GM12892 (cell line): ENCODE measurements at places on chromosomes 12 and 14.

DNA sequence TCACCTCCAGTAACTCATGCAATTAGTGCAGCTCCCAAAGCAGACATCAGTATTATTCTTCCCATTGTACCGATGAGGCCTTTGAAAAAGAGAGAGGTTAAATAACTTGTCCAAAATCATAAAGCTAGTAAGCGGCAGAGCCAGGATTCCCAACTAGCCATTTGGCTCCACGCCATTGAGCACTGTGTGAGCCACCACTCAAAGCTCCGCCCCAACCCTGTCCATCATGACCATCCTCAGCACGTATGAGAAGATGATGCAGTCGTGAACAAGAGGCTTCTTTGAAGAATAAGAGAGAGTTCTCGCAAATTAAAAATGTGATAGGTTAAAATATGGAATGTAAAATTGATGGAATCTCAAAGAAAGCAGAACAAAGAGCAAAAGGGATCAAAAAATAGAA lies 14.6 kb downstream of the CLMN start:
- no peak for DNase-seq

GRCh38 chr12:59660921-59661597 lies 65.2 kb downstream of the SLC16A7 start:
- DNase-seq = no peak

- peak; percentile 79 for DNase-seq
Observed at GRCh38 chr14:24430143-24430681, 458 bp downstream of the KHNYN start.

DNA sequence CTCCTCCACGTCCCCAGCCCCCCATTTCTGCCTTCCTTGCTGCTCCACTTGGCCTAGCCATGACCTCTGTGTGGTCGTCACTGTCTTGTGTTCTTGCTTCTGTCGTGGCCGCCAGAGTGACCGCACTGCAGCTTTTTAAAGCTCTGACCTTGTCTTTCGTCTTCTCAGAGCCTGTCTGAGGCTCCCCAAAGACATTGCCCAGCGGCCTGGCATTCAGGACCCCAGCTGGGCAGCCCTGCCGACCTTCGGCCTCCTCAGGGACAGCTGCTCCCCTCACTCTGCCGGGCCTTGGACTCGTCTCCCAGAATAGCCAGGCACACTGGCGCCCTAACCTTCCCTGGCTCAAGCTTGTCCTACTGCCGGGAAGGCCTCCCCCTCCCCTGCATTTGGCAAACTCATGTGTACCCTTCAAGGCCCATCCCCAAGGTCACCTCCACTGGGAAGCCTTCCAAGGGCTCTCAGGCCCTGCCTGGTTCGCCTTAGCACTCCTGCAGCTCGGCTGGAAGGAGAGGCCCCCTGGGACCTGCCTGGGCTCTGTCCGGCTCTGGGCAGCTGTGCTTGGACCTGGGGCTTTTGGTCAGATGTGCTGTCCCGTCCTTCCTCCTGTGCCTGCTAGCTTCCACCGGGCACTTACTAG lies 15.7 kb upstream of the DLK1 start:
- no peak for DNase-seq

DNA sequence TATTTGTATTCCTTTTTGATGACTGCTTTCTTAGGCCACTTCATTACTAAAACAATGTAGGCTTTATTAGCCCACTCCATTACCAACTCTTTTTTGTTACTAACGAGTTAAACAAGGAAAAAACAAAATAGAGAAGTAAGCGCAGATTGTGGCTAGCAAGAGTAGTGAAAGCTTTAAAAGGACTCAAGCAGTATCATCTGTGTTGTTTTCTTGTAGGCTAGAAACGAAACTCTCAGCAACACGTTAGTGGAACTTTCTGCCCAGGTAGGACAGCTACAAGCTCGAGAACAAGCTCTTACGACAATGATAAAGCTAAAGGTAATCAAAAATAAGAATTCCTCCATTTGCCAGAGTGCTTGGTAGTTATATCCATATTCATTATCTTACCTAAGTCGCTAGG lies 11.1 kb downstream of the CCDC62 start:
- DNase-seq = no peak

GRCh38 chr12:84741692-84742091 lies 170.9 kb downstream of the SLC6A15 start:
- DNase-seq = no peak

GRCh38 chr12:99111600-99111999 lies 466.5 kb downstream of the APAF1 start:
- no peak for DNase-seq

DNA sequence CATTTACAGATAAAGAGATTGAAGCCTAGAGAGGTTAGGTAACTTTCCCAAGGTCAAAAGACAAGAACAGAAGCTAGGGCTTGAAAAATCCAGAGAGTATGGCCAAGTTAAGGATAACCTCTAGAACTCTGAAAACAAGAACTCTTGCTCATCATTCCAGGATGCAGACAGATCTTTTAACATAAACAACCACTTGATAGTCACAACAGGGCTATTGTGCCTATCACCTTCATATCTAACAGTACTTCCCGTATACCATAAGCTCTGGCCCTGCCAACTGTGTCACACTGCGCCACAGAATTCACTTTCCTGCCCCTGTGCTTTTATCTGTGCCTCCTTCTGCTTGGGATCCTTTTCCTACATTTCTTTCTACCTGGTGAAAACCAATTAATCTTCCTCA lies 18.2 kb downstream of the ERP29 start:
- DNase-seq = no peak

DNA sequence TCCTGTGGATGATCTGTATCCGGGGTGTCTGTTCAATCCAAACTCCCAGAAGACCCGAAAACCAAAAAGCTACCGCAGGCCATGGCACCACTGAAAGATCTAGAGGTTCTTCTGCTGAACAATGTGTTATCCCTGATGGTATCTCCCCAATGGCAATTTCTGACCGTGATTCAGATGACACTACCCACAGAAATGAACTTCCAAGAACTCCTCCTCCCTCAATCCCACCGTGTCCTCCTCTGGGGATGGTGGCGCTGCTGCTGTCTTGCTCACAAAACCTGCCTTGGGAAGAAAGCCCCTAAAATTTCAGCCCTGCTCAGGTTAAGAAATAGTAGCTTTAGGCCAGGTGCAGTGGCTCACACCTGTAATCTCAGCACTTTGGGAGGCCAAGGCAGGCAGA lies 7.8 kb downstream of the CRACR2A start:
- DNase-seq = no peak

DNA sequence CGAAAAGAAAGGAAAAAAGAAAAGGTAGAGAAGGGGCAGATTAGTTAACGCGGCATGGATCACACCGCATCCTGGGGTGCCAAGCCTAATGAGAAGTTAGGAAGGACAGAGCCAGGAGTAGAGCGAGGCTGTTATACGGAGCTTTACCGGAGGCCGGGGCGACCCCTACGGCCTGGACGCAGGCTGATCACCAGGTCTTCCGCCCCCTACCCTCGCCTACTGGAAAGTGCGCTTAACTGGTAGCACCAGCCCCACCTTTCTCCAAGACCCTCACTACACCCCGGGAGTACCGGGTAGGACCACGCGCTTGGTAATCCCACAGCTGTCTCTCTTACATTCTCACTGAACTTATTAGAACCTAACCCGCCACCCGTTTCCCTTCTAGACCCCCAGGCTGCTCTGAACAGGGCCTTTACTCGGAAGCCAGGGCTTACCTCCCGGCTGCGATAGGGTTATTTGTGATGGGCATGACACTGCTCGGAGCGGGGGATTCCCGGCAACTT lies 33.8 kb downstream of the WBP11 start:
- peak; percentile 6 for DNase-seq

DNA sequence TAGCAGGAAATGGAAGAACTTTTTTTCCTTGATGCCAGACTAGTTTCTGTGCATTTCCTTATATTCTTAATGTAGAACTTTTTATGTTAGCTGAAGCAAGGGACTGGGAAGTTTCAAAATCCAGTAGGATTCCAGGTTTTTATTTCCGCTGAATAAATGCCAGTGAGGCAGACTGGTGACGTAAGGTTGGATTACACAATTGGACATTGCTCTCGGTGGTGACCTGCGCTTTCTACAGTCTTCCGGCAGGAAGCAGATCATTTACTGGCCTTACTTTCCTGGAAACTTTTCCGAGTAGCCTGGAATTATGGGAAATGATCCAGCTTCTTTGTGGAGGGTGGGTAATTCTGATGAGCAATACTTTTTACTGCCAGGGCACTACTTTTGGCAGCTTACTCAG lies 3.6 kb downstream of the IFT43 start:
- no peak for DNase-seq

DNA sequence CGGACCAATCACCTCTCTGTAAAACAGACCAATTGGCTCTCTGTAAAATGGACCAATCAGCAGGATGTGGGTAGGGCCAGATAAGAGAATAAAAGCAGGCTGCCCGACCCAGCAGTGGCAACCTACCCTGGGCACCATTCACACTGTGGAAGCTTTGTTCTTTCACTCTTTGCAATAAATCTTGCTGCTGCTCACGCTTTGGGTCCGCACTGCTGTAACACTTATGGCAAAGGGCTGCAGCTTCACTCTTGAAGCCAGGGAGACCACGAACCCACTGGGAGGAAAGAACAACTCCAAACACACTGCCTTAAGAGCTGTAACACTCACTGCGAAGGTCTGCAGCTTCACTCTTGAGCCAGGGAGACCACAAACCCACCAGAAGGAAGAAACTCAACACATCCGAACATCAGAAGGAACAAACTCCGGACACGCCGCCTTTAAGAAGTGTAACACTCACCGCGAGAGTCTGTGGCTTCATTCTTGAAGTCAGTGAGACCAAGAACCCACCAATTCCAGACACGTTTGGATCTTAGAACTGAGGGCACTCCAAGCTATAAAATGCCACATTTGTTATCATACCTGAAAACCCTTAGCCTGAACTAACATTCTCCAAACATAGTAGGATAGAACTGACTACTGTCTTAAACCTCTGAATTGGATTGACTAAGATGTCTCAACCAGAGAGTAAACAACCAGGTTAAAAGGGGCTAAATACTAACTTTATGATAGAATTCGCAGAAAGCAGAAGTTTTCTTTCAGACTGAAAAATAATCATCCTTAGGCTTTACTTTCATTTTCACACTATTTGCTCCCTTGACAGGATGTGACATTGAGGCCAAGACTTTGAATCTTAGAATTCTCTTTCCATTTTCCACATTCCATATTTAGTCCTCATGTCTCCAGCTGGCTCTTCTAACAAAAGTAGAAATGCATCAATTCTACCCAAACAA lies 33.6 kb downstream of the CDKL1 start:
- no peak for DNase-seq

- DNase-seq = no peak
Observed at GRCh38 chr14:75046899-75047298, 4.4 kb downstream of the MLH3 start.

GRCh38 chr14:77302926-77303325 lies 17.8 kb downstream of the POMT2 start:
- no peak for DNase-seq

- DNase-seq = no peak
Observed at GRCh38 chr14:88563845-88564244, 1.0 kb downstream of the ZC3H14 start.

GRCh38 chr14:79298373-79298772 lies 912.9 kb downstream of the DIO2 start:
- no peak for DNase-seq

DNA sequence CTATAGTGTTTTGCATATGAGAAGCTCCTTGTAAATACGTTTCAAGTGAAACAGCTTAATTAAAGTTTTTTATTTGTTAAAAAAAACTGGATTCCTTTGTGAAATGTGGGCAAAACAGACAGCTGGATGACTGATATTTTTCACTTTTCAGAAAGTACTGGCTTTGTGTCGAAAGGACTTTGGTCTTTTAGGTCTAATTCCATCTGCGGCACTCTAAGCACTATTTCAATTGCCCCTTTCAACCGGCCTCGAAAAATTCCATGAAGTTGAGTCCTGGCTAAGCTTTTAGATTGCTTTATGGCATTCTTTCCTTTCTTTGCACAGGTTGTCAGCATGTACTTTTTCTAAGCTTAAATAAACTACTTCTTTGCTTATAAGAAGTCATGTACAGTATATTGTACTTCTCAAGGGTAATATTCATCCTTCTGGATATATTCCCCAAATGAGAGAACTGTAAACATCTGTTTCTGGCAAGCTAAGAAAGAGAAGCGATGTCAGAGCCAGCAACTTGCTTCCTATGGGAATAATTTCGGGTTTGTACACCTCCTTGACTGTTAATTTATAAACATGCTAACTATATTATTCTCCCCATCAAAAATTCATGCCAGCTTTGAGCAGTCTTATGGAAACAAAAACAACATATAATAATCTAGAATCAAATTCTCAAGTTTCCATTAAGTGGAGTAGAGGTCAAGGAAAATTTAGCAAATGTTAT lies 611.3 kb downstream of the ETNK1 start:
- no peak for DNase-seq

GRCh38 chr14:89576145-89576927 lies 159.3 kb upstream of the FOXN3 start:
- DNase-seq = no peak

- no peak for DNase-seq
Observed at GRCh38 chr14:34843011-34843554, 32.1 kb downstream of the BAZ1A start.

- no peak for DNase-seq
Observed at GRCh38 chr12:107092669-107093416, 506 bp downstream of the CRY1 start.

GRCh38 chr12:62581288-62582064 lies 114.8 kb downstream of the MON2 start:
- no peak for DNase-seq

DNA sequence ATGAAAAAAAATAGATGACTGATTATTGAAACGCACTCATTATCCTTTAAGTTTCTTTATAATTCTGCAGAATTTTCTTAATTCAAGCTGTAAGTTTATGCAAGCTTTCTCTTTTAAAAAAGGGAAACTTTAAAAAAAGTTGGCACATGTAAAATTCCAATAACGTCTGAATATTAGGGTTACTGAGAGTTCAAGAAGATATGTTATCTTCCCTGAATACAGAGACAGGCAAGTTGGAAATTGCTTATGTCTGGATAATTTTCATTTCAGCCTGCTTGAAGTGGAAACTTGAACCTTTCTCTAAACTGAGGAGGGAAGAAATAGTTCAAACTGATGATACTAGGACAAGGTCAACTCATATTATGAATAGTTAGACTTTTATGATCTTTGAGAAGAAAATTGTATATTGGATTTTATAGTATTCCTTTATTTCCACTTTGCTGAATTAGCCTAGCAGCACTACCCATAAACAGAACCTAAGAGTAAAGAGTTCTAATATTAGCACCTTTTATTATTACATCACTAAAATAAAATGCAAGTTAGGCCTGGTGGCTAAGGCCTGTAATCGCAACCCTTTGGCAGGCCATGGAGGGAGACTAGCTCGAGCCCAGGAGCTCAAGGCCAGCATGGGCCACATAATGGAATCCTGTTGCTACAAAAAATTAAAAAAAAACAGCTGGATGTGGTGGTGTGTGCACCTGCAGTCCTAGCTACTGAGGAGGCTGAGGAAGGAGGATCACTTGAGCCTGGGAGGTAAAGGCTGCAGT lies 288.0 kb downstream of the TRHDE start:
- no peak for DNase-seq

DNA sequence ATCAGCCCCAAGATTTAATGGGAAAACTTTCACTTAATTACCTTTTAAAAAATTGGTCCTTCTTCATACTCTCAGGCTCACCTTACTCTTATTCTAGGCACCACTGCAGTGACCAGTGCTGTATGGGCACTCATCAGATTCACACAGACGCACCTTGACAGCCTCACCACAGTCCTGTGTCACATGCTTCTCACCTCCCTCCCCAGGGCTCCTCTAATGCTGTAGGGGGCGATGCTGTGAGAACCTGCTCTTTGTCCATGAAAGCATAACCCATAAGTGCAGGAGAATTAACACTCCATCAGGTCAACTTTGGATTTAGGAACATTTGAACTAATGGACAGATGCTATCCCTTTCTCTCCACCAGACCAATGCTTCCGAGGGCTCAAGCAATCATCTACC lies 13.9 kb upstream of the PPP4R3A start:
- DNase-seq = no peak
